Naive B cell (primary cell): ENCODE measurements at places on chromosomes 13 and 19. TPM values are rescaled to one million over a fixed set of nuclear protein-coding genes. Genes with fewer than 3 reads are reported as not detected.

The TYROBP gene
- polyA plus RNA-seq = 28.6 TPM

The LGALS7B gene
- not detected for polyA plus RNA-seq

The HNRNPUL1 gene
- polyA plus RNA-seq = 63.2 TPM

The MAST1 gene
- polyA plus RNA-seq = 0.11 TPM

The ZNF221 gene
- 1.2 TPM for polyA plus RNA-seq

The LHB gene
- not detected for polyA plus RNA-seq

The ZNF564 gene
- polyA plus RNA-seq = 15.2 TPM

The PBX4 gene
- not detected for polyA plus RNA-seq

GRCh38 chr13:98517576-98518310, 59.2 kb downstream of the STK24 start:
- DNase-seq = no peak

GRCh38 chr19:18660939-18661670, 22.4 kb upstream of the CRTC1 start:
- DNase-seq = no peak

- DNase-seq = peak; percentile 87
These were observed 2.8 kb upstream of the CIRBP start for GRCh38 chr19:1266129-1266915.

GRCh38 chr13:35349052-35349451, 127.4 kb downstream of the MAB21L1 start:
- no peak for DNase-seq

- no peak for DNase-seq
These were observed at the start of gene NUMBL for GRCh38 chr19:40690050-40690692. Gene NUMBL, minus strand, starts transcription at chr19:40690651. Its CDS starts 168 bp downstream, at chr19:40690483.

GRCh38 chr13:20363603-20364002, 131.5 kb upstream of the GJB6 start:
- no peak for DNase-seq

DNA sequence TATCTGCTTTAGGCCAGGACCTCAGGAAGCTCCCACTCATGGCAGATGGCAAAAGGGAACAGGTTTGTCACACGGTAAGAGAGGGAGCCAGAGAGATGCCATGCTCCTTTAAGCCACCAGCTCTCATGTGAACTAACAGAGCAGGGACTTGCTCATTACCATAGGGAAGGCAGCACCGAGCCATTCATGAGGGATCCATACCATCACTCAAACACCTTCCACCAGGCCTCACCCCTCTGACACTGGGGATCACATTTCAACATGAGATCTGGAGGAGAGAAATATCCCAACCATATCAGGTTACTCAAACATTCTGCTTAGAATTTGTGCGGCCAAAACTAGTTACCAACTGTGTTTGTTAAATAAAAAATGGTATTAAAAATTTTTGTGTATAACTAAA, 427.0 kb downstream of the UQCRFS1 start:
- DNase-seq = no peak

GRCh38 chr13:111626371-111627305, 306.2 kb downstream of the TEX29 start:
- no peak for DNase-seq

GRCh38 chr19:15562145-15562544, 52.9 kb upstream of the CYP4F8 start:
- no peak for DNase-seq

GRCh38 chr13:48631441-48631840, 22.3 kb upstream of the CYSLTR2 start:
- DNase-seq = no peak

DNA sequence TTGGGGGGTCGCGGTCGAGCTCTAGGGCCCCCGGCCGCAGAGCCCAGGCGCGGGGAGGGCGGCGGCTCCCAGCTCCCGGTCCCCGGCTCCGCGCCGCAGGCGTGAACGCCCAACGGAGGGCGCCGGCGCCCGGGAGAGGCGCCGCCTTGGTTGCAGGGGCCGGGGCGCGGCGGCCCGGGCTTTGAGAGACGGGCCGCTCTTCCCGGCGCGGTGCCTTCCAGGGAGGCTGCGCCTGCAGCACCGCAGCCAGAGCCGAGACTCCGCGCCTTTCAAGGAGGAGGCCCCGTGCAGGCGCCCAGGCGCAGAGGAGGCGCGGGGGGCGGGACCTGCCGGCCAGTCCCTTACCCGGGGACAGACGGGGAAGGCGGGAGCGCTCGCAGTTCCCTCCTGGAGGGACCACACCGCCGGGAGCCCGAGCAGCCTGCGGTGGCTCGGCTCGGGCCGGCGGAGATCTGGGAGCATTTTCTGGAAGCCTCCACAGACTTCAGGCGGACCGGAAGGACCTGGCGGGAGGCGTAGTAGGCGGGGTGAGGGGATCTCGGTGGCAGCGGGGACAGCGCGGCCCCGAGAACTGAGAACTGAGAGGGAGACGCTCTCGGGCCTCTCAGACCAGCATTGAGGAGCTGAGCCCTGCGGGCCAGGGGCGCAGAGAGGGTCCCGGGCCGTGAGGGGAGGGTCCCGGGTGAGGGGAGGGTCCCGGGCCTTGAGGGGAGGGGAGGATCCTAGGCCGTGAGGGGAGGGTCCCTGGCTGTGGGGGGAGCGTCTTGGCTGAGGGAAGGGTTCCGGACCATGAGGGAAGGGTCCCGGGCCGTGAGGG, 25.5 kb upstream of the MCF2L start:
- peak; percentile 9 for DNase-seq

- no peak for DNase-seq
These were observed 18.4 kb upstream of the RUBCNL start for GRCh38 chr13:46405457-46405856.

DNA sequence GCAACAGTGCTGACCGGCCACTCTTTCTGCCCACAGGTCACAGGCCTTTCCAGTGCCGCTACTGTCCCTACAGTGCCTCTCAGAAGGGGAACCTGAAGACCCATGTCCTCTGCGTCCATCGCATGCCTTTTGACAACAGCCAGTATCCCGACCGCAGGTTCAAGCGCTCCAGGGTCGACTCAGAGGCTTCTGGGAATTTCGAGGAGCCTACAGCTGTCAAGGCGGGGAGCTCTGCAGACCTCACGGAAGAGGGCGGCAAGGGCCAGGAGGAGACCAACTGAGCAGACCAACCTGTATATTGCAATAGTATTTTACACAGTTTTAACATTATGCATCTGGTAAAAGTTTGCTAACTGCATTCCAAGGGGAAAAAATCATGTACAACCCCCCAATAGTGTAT, 338.5 kb downstream of the ZNF536 start:
- no peak for DNase-seq

- DNase-seq = no peak
These were observed 47.4 kb downstream of the EFNB2 start for GRCh38 chr13:106488076-106488475.

DNA sequence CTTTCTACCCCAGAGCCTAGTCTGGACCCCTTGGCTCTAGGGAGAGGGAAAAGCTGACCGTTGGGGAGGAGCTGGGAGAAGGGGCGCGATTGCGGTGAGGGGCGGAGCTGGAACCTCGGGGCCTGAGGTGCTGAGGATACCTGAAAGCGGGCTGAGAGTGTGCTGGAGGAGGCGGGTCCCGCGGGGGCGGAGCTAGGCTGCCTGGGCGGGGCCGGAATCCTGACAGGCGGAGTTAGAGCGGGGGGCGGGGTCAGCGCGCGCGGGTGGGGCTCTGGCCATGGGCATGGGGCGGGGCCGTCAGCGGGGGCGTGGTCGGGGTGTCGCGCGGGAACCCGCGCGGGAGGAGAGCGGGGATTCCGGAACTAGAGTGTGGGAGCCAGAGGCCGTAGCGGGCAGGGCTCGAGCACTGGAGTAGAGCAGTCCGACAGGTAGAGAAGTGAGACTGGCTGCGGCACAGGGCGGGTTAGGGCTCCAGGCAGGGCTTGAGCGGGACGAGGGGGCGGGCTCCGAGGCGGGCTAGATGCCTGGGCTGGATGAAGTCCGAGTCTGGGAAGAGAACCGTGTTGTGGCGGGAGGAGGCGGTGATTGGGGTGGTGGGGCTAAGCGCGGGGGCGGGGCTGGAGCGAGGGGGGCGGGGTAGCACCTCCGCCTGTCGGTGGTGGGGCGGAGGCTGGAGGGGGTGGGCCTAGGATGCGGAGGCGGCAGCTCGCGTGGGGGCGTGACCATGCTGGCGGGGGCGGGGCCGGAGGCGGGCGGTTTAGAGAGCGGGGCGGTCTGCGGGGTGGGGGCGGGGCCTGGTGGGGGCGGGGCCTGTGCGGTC, at the start of gene INAFM1:
TSS of gene INAFM1 (plus strand) at position 815 of the 820 bp plus-strand sequence. CDS start 35 bp downstream, outside the sequence.
- peak; percentile 99 for DNase-seq

GRCh38 chr13:111961651-111962192, 105.2 kb upstream of the SOX1 start:
- no peak for DNase-seq

GRCh38 chr13:31930490-31930889, 101.1 kb upstream of the FRY start:
- DNase-seq = no peak

DNA sequence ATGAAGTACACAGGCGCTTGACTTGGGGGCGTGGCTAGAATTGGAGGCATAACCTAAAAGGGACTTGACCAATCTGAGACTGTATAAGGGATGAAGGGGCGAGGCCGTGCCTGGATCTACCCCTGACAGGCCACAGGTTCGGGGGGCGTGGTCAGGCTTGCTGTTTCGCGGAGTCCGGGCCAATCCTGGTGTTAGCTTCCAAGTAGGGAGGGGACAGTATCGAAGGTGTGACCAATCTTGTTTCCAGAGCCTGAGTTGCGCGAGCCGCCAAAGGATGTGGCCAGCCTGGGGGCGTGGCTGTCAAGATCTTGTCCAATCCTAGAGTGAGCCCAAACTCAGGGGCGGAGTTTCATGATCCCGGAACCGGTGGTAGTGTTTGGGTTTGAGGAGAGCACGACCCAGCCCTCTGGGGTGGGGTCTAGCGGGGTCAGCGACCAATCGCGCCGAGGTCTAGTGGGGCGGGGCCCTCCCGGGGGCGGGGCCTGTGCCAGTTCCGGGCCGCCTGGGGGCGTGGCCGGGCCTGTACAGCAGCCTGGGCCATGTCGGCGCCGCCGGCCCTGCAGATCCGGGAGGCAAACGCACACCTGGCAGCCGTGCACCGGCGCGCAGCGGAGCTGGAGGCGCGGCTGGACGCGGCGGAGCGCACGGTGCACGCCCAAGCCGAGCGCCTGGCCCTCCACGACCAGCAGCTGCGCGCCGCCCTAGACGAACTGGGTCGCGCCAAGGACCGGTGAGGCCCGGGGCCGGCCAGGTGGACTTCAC, at the start of gene VMAC:
TSS of gene VMAC (plus strand) at position 521 of the 762 bp plus-strand sequence. CDS start at position 540, 19 bp downstream.
- peak; percentile 100 for DNase-seq

DNA sequence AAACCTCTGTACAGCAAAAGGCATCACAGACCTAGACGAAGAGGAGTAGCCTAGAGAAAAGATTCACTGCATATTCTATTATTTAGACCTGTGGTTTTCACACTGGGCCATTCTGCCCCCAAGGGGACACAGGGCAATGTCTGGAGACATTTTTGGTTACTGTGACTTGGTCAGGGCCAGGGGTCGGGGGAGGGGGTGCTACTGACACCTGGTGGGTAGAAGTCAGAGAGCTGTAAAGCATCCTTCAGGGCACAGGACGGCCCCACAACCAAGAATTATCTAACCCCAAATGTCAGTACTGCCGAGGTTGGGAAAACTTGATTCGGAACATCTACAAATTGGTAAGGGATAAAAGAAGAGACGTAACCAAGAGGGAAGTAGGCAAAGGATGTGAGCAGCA, 11.3 kb downstream of the ELAVL1 start:
- no peak for DNase-seq

- DNase-seq = no peak
These were observed 758 bp downstream of the BAX start for GRCh38 chr19:48955308-48955958.

DNA sequence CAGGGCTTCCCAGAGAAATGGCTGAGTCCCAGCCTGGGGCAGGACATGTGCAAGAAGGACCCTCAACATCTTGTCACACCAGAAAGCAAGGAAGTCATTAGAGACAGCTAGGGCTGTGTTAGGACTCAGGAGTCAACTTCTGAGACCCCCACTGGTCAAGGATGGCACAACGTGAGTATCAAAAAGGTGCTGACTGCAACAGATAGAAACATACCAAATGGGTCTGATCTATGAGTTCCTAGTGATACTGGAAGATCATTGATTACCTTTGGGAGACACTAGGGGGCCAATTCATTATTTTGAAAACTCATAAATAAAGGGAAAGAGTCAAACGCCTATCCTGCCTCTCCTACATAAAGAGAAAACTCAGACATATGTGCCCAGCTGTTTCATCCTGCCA, 73.5 kb upstream of the GJB6 start:
- DNase-seq = no peak

- DNase-seq = peak; percentile 73
These were observed 5.1 kb downstream of the GRIN2D start for GRCh38 chr19:48398375-48399235.

GRCh38 chr13:92414851-92415250, 811.8 kb upstream of the GPC6 start:
- DNase-seq = no peak

DNA sequence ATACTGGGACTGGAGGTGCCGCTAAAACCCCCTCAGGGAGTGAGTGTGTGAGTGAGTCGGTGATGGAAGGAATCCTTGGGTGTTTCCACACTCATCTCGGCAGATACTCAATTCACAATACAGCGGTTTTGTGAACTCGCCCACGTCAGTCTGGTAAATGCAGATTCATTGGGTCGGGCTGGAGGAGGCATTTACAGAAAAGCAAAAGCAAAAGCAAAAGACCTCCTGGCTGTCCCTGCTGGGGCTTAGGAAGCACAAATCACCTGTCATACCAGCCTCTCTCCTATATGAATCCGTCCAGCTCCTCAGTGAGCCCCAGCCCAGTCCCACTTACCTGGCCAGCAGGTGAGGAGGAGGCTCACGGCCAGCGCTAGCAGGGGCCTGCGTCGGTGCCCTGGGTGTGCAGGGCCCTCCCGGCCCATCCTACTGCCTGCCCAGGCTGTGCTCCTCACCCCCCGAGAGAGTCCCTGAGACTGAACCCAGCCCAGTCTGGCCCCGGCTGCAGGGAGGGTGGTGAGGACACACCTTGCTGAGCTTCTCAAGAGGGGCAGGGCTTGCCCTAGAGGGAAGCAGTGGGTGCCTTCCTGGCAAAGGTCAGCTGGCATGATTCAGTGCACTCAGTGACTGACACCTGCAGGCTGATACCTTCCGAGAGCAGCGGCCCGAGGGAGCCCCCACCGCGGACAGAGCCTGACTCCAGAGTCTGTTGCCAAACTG, at the start of gene MUC16:
TSS of gene MUC16 (minus strand) at position 475 of the 717 bp plus-strand sequence.
- no peak for DNase-seq

GRCh38 chr13:73544175-73544574, 485.4 kb downstream of the KLF5 start:
- no peak for DNase-seq

DNA sequence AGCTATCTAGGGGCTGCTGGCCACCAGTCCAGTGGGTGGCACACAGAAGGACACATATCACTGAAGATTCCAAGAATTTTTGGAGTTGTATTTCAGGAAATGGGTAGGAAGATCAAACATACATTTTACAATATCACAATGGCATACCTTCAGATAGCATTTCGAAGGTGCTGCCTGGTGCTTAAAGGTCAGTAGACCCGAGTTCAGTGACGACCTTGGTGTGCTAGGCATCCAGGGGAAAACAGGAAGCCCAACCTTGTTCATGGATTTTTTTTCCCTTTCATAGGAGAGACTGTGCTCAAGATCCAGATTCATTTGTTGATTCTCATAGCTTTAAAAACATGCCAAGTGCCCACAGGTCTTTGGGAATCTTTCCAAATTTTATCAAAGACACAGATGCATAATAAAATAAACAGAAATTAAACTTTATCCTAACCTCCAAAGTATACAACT, 51.0 kb upstream of the RCBTB2 start:
- DNase-seq = no peak

GRCh38 chr13:48896312-48896711, 79.4 kb upstream of the FNDC3A start:
- DNase-seq = no peak
